ENCODE measurements at places on chromosomes 3 and 15.

DNA sequence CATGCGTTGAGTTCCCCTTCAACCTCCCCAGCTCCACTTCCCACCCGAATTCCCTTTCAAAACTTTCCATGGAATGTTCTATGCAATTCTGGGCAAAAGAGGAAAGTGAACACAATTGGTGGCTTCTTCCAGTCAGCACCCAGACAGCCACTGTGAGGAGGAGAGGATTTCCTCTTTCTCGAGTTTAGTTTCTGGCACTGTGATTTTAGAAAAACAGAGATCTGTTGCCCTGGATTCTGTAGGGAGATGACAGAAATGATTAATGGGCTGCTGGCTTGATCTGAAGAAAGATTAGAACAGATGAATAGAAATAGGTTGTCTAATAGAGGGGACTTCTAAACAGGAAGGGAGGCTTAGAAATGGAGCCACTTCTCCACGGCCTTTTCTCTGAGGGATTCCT is 172.0 kb downstream of the MCTP2 start:
- DNase-seq = peak; percentile 45

DNA sequence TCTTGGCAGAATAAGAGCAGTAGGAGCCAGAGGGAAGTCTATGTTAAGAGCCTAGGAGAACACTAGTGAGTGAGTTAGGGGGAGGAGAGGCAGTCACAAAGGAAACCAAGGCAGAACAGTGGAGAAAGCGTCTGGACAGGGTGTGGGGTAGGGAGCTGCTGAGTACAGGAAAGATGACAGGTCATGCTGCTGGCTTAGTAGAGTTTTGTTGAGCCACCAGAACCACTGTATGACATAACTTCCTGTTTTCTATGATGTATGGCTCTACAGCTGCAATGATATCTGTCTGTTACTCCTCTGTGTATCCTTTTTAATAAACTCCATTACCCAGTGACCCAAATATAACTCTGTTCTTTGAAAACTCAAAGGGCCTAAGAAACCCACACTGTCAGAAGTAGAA is 10.6 kb upstream of the STT3B start:
- no peak for DNase-seq

DNA sequence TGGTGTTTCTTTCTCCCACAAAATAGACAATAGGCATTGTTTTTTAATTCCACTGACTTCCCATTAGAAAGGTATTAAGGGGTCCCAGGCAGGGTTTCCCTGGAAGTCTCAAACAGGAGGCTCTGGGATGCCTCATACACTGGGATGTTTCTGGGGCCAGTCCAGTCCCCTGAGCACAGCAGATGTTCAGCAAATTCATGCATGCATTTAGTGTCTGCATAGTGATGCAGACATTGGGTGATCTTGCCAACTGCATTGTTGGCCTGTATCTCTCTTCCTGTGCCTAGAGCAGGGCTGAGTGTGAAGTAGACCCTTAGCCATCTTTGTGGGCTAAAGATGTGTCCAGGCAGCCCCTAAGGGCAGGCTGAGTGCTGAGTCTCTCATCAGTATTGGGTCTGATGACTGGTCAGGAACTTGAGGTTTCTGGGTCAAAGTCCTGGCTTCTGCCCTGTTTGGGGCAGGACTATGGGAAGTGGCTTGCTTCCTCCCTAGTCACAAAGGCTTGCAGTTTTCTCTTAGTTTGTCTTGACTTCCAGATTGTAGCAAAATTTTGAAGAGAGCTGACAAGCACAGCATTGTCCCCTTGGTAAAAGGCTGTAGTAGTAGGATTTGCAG is 56.5 kb downstream of the BSN start:
- DNase-seq = no peak

- DNase-seq = no peak
Observed at GRCh38 chr15:51243774-51244173, 94.6 kb downstream of the CYP19A1 start.
